ENCODE measurements at places on chromosomes 13 and 19.

DNA sequence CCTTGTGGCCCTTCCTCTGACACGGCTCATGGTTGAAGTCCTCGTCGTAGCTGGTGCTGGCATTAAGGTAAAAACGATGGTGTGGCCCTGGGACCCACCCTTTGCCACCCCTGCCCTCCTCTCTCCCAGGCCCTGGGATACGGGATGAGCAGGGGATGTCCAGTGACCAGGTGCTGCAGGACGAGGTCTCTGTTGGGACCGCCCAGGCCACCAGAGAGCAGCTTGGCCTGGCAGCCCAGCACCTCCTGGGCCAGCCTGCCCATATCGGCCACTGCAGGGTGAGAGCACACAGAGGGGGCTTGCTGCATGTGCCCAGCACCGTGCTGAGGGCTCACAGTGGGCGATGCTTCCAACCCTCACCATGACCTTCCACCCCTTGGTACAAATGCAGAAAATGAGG lies 6.4 kb downstream of the ACTMAP start:
- DNase-seq: no peak

- DNase-seq: no peak
These were observed 611.4 kb downstream of the DACH1 start for GRCh38 chr13:71255633-71256032.

GRCh38 chr19:32637480-32637879 lies 37.5 kb downstream of the ANKRD27 start:
- DNase-seq: no peak

DNA sequence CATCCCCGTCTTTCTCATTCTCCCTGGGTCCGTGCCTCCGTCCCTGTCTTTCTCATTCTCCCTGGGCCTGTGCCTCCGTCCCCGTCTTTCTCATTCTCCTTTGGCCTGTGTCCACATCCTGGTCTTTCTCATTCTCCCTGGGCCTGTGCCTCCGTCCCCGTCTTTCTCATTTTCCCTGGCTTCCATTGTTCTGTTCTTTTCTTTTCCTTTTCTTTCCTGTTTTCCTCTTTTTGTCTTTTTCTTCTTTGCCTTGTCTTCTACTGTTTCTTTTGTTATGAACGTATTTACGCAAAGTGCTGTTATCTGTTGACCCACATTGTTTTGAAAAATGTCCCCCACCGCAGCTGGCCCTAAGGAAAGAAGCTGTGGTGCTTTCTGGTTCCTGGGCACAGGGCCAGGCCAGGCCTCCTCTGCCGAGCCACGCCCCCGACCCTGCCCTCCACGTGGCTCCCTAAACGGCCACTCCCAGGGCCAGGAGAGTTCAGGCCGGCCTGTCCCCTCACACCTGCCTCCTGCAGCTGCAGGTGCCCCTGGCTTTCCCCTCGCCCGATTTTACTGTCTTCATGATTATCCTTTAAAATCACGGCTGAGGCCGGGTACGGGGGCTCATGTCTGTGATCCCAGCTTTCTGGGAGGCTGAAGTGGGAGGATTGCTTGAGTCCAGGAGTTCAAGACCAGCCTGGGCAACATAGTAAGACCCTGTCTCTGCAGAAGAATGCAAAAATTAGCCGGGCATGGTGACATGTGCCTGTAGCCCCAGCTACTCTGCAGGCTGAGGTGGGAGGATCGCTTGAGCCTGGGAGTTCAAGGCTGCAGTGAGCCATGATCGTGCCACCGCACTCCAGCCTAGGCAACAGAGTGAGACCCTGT lies 14.0 kb upstream of the TMPRSS9 start:
- DNase-seq: no peak

- no peak for DNase-seq
These were observed 45.7 kb upstream of the TDRD3 start for GRCh38 chr13:60351326-60351725.

GRCh38 chr13:99203601-99204579 lies 3.2 kb downstream of the UBAC2 start:
- DNase-seq: no peak

GRCh38 chr13:43270130-43270830 lies 246.9 kb downstream of the DNAJC15 start:
- DNase-seq: no peak

GRCh38 chr19:30942636-30943035 lies 406.6 kb downstream of the TSHZ3 start:
- no peak for DNase-seq

- no peak for DNase-seq
These were observed 10.3 kb downstream of the COG6 start for GRCh38 chr13:39665763-39666162.

DNA sequence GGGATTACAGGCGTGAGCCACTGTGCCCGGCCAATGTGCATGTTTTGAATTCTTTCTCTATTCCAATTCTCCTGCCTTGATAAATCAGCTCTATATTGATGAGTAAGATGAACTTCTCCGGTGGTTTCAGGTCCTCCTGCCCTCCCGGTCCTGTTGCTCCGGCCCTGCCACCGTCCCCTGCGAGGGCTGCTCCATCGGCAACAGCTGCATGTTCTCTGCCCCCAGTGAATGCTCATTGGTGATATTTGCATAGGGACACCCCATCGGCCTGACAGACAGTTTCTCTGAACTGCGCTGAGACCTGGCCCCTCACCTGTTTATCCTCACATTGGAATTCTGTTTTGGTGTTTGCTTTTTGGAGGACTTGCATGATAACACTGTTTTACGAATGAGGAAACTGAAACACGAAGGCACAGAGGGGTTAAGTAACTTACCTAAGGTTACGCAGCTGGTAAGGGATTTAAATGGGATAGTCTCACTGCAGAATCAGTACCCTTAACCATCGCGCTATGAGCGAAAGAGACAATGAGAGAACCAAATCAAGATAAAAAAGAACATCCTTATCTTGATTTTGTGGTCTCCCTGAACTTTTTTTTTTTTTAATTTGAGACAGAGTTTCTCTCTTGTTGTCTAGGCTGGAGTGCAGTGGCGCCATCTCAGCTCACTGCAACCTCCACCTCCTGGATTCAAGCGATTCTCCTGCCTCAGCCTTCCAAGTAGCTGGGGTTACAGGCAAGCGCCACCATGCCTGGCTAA lies 32.2 kb downstream of the ZNF557 start:
- DNase-seq: no peak

GRCh38 chr19:43501661-43502418 lies 2.7 kb downstream of the PHLDB3 start:
- no peak for DNase-seq

DNA sequence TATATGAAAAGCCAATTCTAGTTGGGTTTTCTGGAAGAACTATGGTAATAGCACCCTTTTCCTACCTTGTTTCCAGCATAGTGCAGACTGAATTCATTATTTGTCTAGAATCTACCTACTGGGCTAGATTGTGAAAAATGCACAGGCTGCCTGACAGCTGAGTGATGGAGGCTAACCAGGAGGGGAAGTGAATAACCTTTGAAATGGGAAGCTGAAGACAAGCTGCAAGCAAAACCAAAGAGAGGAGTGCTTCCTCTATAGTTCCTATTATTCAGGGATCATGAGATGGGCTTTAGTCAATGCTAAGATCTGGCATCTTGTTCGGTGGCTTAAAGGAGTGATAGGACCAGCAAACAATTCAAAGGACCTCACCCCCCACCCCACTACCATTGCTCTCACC lies 26.9 kb downstream of the MZT1 start:
- no peak for DNase-seq

GRCh38 chr19:1211494-1212234 lies 6.1 kb downstream of the STK11 start:
- DNase-seq: no peak

DNA sequence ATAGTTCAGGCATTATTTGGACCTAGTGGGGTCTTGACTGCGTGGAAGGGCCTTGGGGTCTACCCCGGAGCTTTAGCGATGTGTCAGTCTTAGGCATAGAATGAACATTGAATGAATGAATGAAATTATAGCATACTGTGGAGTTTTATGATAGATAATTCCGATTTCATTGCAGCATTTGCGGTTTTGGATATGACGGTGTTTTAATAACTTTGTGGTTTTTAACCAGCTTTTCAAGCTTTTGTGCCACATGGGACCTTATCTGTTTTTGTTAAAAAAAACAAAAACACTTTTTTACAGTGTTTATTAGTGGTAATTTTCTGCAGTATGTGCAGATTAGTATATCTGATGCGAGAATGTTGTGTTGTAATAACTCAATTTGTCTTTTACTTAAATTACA lies 696 bp downstream of the NUP58 start:
- no peak for DNase-seq

- no peak for DNase-seq
These were observed 1.5 kb downstream of the PPP2R1A start for GRCh38 chr19:52191389-52191788.

DNA sequence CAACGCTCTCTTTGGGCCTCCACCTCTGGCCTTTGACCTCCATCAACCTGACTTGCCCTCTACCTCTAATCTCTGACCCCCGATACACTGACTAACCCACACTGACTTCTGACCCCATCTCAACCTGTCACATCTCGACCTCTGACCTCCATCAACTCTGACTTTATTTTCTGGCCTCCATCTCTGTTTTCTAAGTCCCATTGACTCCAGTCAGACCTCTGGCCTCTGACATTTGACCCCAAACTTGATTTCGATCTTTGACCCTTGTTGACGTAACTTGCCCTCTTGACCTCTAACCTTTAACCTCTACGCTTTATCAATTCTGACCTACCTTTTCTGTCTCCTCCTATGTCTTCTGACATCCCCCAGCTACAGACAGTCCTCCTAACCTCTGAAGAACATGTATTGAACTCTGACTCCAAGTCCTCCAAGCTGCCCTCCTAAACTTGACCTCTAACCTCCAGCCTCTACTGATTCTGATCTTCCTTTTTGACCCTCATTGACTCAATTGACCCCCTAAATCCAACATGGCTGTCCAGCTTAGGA lies 780 bp downstream of the ACP4 start:
- DNase-seq: no peak

DNA sequence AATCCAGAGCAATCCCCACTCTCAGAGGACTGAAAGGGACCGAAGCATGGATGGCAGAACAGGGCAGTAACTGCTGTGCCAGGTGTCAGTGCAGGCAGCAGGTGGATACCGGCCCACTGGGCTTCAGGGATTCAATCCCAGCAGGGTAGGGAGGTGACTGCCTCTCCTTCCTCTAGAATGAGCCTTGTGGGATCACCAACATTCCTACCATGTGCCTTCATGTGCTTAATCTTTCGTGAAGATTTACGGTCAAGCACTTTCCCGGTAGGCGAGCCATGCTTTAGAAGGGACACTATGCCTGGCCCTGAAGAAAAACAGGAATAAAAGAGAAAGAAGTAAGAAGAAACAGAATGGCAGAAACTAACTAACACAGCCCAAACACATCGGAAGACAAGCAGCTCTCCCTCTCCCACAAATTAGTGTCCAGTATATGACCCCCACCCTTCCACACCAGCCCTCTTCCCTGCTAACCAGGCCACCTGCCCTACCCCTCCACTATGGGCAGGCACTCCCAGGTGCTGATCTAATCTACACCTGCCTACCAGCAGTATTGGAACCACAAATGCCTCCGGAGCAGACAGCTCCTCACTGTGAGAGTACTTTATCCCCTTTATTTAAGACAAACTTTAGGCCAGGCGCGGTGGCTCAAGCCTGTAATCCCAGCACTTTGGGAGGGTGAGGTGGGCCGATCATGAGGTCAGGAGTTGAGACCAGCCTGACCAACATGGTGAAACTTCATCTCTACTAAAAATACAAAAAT lies 162.5 kb downstream of the NUFIP1 start:
- DNase-seq: no peak

GRCh38 chr13:76803831-76804230 lies 82.4 kb downstream of the KCTD12 start:
- no peak for DNase-seq

DNA sequence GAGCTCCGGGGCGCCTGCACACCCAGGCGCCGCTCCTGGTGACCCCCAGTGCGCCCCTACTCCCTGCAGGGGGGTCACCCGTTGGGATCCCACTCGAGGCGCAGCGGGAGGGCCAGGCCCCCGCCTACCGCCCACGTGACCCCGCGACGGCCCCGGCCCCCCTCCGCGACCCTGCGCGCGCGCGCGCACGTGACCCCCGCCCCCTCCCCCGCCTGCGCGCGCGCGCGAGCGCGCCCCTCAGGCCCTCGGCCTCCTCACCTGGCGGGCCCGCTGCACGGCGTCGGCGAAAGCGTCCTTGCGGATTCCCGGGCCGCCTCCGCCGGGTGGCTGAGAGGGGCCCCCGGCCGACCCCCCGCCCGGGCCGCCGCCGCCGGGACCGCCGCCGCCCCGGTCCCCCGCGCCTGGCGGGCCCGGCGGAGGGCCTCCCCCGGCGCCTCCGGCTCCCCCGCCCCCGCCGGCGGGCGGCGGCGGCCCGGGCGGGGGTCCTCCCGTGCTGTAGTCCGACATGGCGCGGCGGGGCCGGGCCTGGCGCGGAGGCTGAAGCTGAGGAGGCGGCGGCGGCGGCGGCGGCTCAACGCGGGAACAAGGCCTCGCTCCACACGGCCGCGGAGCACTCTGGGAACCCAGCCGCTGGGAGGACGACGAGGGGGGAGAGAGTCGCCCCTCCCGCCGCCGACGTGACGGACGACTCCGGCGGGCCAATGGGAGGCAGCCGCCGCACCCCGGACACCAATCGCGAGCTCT lies at the start of gene KHSRP:
TSS of gene KHSRP (minus strand) at position 617 of the 744 bp plus-strand sequence. CDS start at position 507, 110 bp downstream.
- no peak for DNase-seq

DNA sequence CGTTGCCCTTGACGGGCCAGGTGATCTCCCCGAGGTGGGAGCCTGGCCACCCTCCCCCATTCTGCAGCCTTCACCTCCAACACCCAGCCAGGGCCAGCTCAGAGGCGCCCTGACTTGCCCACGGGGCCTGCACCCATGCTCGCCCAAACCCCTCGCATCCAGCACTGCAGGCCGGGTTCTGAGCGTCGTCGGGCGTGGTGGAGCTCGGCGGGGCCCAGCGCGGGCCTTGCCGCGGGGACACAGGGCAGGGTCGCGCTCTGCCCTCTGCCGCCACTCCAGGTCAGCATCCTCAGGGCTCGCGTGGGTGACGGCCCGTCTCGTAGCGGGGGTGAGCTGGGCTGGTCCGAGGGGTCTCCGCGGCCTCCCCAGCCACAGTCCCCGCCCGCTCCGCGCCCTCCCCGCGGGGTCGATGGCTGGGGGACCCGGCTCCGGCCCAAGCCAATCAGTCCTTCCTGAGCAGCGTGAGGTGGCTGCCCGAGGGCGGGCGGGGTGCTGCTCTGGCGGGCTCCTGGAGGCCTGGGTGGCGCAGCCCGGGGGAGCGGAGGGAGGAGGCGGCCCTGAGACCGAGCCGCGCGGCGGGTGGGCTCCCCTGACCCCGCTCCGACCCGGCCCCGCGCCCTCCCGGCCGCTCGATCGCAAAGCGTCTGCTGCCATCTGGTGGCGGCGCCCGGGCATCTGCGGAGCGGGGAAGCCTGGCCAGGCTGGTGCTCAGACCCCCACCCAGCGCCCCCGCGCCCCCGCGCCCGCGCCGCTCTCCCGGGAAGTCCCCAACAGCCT lies 61.4 kb downstream of the CCNE1 start:
- peak; percentile 72 for DNase-seq

GRCh38 chr13:21426238-21426637 lies 32.9 kb downstream of the ZDHHC20 start:
- no peak for DNase-seq

GRCh38 chr13:32105653-32106313 lies 74.2 kb downstream of the FRY start:
- no peak for DNase-seq

- no peak for DNase-seq
These were observed 58.3 kb downstream of the RAP2A start for GRCh38 chr13:97492257-97492656.

GRCh38 chr13:39641645-39642044 lies 13.8 kb upstream of the COG6 start:
- DNase-seq: no peak

- DNase-seq: no peak
These were observed 5.4 kb downstream of the TYK2 start for GRCh38 chr19:10374931-10375330.

GRCh38 chr19:35828692-35829301 lies 16.2 kb upstream of the PRODH2 start:
- peak; percentile 80 for DNase-seq
